T1000 (cell line): ENCODE measurements at places on chromosomes 3 and 15.
A peak's percentile ranks its signal among the peaks of the same experiment; 100 is the strongest.

GRCh38 chr3:9135526-9135925 is 113.9 kb downstream of the SRGAP3 start:
- DNase-seq, result no peak

GRCh38 chr3:41158947-41159346 is 40.4 kb upstream of the CTNNB1 start:
- DNase-seq, result no peak

DNA sequence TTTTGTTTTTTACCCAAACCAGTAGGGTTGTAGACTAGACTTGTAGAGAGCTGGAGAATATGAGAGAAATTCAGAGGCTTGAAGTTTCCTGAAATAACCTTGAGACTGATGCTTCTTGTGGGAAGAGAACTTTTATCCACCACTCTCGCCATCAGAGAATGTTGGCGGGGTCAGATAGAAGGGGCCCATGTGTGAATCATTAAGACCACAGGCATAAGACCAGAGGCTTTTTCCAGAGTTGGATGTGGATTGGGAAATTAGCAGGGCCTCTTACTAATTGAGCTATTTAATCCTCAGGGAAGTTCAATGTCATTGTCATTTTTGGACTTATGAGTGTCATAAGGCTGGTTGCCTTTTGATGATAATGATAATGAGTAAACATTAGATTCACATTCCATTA is 246.9 kb upstream of the THRB start:
- no peak for DNase-seq

GRCh38 chr3:89098964-89099585 is 8.3 kb upstream of the EPHA3 start:
- DNase-seq, result peak; percentile 2

DNA sequence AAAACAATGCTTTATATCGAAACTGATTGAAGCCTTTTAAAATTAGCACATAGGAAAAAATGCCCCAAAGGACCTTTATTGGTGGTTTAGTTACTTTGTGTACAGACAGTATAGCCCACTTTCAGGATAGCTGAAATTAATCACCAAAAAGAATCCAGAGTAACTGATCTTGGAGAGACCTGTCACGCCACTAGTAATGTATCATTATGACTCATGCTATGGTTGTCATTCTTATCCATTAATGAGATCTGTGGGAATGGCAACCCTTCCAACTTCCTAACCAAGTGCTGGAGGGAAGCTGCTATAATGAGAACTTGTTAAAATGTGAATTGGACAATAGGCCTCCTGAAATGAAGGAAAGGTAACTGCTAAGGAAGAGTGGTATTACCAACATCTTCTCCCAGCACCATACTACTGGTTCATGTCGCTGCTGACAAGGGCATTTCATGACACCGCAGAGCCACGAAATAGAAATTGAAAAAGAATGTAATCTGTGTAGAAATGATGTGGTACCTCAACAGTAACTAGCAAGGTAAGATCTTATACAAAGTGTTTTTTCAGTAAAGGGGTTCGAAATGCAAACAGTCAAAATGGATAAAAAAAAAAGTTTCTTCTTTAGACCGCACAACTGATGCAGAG is 7.1 kb upstream of the EMC4 start:
- no peak for DNase-seq

- DNase-seq, result no peak
Observed at GRCh38 chr3:100105501-100105900, 8.8 kb downstream of the FILIP1L start.

- no peak for DNase-seq
Observed at GRCh38 chr3:99012051-99012450, 110.6 kb upstream of the DCBLD2 start.

DNA sequence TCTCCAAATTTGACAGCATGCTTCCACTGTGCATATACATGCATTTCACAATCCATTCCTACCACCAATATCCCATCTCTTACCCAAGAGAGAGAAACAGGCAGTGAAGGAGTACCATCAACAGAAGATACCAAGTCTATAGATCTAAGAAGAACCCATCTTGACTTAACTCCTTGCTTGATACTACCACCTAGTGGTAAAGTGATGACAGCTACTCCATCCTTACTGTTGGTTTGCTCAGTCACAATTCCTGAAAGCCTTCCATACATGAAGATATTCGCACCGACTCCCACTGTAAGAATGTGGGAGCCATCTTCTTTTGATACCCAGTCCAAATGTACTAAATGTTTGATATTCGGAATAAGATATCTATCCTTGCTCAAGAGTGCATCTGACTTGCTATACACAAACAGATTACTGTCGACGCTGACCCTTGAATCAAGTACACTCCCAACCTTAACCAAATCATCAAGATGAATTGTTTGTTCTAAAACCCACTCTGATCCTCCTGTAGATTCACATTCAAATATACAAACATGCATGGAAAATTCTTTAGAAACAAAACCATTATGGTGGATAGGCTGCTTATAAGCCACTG is 123.1 kb downstream of the DMXL2 start:
- DNase-seq, result no peak

DNA sequence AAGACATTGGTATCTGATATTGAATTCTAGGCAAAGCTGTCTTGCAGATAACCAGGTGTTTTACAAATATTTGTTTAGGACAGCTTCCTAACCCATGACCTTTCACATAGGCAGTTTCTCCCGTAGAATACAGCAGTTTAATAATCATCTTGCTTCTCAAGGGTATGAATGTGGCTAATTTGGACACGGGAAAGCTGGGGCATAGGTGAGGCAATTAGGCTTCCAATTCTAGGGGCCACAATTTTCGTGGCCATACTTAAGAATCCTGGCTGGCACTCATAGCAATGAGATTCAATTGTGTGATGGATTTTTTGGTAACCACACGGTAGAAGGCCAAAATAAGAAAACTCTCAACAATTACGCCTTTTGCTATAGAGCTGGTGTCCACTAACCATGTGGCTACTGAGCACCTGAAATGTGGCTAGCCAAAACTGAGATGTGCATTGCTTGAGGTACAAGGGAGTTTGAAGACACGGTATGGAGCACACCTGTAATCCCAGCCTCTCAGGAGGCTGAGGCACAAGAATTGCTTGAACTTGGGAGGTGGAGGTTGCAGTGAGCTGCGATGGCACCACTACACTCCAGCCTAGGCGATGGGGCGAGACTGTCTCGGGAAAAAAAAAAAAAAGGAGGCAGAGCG is 34.4 kb downstream of the TFRC start:
- no peak for DNase-seq

DNA sequence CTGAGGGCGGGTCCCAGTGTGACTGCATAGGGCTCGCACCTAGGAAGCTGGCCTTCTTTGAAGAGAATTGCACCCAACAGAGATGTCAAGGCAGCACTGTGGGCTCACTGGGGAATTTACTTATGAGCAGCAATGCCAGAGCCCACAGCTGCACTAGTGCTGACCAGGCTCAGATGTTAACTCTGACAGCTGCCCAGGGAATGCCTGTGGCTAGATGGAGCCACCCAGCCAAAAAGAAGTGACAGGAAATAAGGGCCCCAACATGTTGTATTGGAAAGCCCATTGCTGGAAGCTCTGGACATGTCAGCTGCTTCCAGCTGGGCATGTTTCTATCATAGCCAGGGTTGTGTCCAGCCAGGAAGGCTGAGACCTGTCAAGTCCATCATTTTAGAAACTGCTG is 90.9 kb upstream of the ZNF280D start:
- DNase-seq, result no peak

DNA sequence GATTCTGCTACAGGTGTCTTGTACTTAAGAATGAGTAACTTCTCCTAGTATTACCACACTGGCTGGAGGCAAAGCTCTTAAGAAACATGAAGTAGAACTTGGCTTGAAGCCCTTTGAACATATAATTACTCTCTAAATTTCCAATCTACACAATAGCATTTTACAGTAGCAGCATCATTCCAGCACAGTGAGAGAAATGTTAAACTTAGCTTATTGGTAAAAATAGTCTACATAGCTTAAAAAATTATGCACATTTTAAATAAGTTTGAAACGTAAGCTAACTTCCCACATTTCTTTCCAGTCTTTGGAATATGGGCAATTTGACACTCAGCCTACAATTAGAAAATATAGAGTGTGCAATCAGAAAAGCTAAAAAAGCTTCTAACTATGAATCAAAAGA is 32.8 kb upstream of the TOP2B start:
- DNase-seq, result no peak

- no peak for DNase-seq
Observed at GRCh38 chr15:23538648-23539047, 26.8 kb upstream of the MKRN3 start.

GRCh38 chr3:124685481-124685880 is 44.8 kb upstream of the UMPS start:
- no peak for DNase-seq

GRCh38 chr3:114707252-114707860 is 413.5 kb downstream of the TIGIT start:
- DNase-seq, result no peak

- no peak for DNase-seq
Observed at GRCh38 chr3:31227131-31227562, 305.6 kb upstream of the STT3B start.

DNA sequence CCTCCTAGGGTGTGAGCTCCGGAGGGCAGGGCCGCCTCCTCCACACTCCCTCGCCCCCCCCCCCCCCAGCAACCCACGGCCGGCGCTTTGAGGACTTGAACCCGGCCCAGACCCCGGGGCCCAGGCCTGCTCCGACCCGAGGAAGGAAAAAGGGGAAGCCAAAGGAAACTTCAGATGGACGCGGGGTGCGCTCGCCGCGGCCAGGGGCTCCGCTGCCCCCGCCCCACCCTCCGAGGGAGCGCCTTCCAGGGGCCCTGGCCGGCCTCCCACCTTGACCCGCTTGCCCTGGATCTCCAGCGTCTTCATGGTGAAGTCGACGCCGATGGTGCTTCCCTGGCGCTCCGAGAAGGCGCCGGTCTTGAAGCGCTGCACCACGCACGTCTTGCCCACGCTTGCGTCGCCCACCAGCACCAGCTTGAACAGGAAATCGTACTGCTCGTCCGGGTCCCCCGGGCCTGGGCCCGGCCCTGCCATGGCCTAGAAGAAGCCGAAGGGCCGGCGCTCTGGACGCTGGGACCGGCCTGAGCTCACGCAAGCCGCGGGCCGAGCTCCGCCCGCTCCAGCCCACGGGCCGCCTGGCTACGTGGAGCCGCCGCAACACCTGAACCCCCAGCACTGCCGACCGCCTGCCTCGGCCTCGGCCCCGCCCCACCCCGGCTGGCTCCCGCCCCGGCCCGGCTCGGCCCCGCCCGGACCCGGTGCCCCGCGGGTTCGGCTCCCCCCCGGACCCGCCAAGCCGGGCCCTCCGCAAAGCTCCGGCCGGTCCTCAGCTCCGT is 400 bp downstream of the RAB43 start:
- DNase-seq, result no peak

DNA sequence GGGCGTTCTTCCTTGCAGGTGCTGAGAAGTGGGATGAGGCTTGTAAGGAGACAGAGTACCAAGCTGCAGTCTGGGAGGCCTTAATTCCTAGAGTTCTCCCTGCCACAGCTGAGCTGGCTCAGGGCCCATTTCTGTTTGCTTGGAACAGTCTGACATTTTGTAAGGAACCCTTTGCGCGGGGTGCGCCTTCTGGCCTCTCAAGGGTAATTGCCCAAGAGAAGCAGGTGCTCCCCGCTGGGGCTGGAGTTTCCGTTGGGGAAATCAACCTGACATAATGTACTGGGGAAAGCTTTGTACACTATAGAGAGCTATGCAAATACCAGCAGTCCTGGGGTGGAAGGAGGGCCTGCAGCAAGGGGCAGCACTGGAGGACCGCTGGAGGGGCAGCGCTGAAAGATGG is 83.6 kb downstream of the HMG20A start:
- no peak for DNase-seq

DNA sequence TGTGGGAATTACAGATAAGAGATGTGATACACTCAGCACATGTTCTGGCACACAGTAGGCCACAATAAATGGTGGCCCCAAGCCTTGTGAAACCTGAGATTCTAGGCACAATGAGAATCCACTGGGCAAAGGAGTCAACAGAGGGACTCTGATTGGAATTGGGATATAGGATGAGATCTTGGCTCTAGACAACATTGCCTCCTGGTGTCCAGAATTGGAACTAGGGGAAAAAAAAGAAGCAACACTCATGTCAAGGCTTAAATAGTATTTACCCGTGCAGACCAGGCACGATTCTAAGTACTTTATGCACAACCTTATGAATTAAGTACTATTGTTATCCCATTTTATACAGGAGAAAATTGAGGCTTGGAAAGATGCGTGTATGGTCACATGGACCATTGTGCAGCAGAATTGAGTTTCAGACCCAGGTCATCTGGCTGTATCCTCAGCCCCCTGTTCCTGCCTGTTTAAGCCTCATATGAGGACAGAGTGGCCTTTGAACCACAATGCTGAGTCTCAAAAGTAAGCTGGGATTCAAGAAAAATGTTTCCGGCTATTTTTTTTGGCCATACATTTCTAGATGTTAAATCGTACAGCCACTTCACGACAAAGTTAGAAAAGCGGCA is 124.8 kb downstream of the SV2B start:
- no peak for DNase-seq

- DNase-seq, result no peak
Observed at GRCh38 chr15:59936741-59937140, 67.4 kb upstream of the FOXB1 start.

GRCh38 chr3:110684466-110684865 is 387.1 kb upstream of the NECTIN3 start:
- no peak for DNase-seq

DNA sequence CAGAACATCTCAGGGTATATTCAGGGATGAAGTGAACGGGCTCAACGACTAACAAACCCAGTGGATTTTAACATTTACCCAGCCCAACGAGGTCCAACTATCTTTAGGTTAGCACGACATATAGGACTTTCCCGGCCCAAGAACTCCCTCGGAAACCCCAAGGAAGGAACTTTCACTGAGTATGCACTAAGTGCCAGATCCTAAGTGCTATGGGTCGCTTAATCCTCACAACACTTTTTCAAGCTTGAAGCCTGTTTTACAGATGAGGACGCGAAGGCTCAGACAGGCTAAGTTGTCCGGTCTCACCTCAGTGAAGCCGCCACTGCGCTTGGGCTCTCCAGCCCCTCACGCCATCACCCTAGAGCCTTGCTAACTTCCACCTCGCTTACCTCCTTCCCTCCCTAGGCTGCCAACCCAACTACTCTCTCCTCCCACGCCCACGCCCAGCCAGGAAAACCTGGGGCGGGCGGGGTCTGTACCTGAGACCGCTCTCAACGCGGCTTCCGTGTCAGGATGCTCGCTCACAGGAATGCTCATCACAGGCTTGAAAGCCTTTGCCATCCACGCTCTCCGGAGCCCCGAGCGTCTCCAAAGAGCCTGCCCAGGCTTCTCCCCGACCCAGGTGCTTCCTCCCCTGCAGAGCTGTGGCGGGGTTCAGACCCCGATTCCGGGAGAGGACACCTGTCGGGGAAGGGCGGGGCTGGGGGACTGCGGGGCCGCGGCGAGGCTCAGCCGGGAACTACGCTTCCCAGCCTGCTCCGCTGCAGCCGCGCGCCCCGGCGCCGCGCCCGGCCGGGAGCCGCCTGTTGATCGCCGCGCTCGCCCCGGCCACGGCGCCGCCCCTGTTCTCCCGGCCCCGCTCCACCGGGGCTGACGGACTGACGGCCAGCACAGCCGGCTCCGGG is at the start of gene TMOD2:
Gene TMOD2 (plus strand): TSS at position 806 of the 905 bp plus-strand sequence. CDS start 14,845 bp downstream, outside the sequence.
- DNase-seq, result no peak

GRCh38 chr3:13544293-13544831 is 4.6 kb upstream of the FBLN2 start:
- peak; percentile 57 for DNase-seq
